Caudate nucleus (tissue), 63 donors: ENCODE measurements at places on chromosomes 1 and 21.

DNA sequence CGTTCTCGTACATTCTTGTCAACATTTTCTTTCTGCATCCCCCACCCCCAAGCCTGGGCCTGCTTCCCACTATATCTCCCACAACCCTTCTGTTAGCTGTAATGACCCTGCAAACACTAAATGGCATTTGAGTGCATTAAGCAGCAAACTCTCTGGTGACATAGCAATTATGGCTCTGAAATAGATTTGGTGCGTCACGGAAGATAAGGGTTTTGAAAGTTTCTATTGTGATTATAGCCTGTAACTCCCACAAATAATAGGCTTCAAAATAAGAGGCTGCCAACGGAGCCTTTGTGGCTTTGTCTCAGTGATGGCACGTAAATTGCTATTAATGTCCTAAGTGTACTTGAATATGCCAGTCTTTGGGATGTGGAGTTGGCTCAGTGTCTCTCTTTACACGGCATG, 277.6 kb downstream of the PBX1 start:
- no peak for DNase-seq

GRCh38 chr1:115168026-115168425, 78.7 kb upstream of the TSPAN2 start:
- no peak for DNase-seq

DNA sequence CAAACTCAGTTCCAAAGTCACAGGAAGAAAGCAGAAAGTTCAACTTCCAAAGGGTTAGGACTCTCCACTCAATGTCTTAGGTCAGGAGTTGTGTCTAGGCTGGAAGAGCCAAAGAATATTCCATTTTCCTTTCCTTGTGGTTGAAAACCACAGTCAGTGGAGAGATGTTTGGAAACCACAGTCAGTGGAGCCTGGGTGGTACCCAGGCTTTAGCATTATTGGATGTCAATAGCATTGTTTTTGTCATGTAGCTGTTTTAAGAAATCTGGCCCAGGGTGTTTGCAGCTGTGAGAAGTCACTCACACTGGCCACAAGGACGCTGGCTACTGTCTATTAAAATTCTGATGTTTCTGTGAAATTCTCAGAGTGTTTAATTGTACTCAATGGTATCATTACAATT, 11.7 kb downstream of the ATF3 start:
- DNase-seq, result no peak

DNA sequence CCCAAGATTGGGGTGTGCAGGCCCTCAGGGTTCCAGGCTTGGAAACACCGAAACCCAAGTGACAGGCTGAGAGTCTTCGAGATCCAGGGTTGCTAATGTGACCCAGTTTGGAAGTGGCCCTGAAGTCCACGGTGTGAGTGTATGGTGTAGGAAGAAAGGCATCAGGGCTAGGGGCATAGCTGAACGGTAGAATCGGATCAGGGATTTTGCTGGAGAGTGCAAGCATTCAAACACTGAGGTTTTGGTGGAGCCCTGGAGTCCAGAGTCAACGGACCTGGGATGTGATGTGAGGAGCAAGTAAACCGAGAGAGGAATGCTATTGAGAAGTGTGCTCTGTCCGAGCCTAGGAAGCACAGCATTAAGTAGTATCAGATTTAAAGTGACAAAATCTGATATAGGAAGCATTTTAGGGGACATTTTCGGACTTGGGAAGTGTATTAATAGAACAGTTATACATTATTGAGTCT, 958 bp downstream of the NFYC start:
- DNase-seq, result peak; percentile 56

GRCh38 chr1:31373056-31373896, at the start of gene FABP3:
Gene FABP3 (minus strand): TSS chr1:31373076. CDS start chr1:31373014, 62 bp downstream.
- peak; percentile 65 for DNase-seq

- DNase-seq, result no peak
Measured at GRCh38 chr1:14487671-14488070, 110.8 kb upstream of the KAZN start.

DNA sequence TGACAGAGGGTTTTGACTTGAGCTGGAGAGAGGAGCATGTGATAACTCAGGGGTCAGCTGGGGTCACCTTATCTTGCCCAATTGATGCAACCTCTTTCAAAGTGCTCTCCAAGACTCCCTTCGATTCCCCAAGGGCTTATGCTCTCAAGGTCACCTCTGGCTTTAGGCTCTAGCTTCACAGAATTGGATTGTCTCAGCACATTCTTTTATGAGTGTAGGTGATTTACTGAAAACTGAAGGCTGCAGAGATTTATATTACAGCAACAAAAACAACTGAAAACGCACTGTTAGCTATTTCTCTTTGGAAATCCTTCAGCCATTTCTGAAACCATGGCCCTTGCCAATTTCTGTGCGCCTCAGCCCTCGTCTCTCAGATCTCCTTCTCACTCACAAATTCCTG, 34.5 kb upstream of the MAP1LC3C start:
- DNase-seq, result no peak

- DNase-seq, result no peak
Measured at GRCh38 chr1:70856201-70856600, 191.4 kb downstream of the PTGER3 start.

DNA sequence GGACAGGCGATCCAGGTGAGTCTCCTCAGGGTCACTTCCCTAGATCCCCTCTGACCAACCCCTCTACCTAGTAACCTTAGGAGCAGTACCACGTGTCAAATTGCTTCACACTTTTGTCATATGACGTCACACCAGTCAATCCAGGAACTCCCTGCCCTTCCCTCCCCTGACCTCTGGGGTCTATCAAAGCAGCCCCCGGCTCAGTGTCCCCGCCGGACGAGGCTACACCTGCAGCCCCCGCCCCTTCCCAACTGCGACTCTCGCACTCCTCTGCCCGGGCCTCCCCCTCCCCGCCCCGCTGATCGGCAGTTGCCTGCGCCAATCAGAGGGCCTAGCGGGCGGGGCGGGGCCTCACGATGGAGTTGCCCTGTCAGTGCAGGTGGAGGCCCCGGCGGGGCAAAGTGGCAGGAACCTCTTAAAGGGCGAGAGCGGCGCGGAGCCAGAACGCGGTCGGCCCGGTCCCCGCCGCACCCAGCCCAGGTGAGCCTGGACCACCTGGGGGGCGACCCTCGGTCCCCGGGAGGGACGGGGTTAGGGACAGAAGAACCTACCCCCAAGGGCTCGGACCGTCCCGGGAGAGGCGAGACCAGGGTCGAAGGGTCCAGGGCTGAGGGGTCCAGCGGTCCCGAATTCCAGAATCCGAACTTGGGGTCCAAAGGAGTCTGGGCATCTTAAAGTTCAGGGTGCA, 27.5 kb upstream of the EPB41 start:
- peak; percentile 38 for DNase-seq

- DNase-seq, result no peak
Measured at GRCh38 chr1:10649517-10650201, 146.8 kb downstream of the CASZ1 start.

DNA sequence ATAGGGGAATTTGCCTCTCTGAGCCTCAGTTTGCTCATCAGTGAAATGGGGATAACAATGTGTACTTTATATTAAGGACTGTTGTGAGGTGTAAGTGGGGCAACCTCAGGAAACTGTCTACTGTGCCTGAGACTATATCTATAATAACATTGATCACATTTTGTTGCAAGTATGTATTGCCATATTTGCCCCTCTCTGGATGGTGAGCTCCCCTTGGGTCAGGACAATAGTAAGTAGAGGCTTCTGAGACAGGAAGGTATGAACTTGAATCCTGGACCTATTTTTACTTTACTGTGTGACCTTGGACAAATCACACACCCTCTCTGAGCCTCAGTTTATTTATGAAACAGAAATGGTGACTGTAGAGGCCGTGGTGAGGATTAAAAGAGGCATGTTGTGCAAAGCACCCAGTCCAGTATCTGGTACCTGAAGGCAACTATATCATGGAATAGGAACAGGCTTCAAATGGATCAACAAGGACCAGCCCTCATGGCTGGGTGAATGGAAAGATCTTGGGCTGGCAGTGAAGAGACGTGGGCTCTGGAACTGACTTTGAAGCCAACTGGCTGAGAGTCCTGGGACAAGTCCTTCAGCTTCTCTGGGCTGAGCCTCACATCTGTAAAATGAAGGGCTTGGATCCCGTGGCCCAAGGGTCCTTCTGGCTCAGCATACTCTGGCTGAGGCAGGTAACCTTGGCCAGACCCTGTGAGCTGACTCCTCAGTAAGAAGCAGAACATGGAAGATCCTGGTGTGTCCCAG, 35.0 kb upstream of the ID3 start:
- no peak for DNase-seq

GRCh38 chr1:202315576-202316168, 26.1 kb downstream of the UBE2T start:
- peak; percentile 64 for DNase-seq

DNA sequence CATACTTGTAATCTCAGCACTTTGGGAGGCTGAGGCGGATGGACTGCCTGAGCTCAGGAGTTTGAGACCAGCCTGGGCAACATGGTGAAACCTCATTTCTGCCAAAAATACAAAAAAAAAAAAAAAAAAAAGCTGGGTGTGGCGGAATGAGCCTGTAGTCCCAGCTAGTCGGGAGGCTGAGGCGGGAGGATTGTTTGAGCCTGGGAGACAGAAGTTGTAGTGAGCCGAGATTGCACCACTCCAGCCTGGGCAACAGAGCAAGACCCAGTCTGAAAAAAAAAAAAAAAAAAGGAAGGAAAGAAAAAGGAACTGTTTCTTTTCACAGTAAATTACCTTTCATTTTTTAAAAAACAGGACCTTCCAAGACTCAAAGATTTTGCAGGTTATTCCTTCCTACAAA, 29.5 kb downstream of the LIN9 start:
- DNase-seq, result no peak

GRCh38 chr1:215181518-215181917, 99.0 kb downstream of the KCNK2 start:
- DNase-seq, result no peak

- DNase-seq, result no peak
Measured at GRCh38 chr1:41749991-41750745, 168.6 kb downstream of the HIVEP3 start.

- DNase-seq, result no peak
Measured at GRCh38 chr1:20470194-20470593, 15.8 kb downstream of the CAMK2N1 start.

GRCh38 chr1:72911656-72912055, 629.3 kb upstream of the NEGR1 start:
- no peak for DNase-seq

- no peak for DNase-seq
Measured at GRCh38 chr1:230032516-230033281, 34.3 kb upstream of the GALNT2 start.

DNA sequence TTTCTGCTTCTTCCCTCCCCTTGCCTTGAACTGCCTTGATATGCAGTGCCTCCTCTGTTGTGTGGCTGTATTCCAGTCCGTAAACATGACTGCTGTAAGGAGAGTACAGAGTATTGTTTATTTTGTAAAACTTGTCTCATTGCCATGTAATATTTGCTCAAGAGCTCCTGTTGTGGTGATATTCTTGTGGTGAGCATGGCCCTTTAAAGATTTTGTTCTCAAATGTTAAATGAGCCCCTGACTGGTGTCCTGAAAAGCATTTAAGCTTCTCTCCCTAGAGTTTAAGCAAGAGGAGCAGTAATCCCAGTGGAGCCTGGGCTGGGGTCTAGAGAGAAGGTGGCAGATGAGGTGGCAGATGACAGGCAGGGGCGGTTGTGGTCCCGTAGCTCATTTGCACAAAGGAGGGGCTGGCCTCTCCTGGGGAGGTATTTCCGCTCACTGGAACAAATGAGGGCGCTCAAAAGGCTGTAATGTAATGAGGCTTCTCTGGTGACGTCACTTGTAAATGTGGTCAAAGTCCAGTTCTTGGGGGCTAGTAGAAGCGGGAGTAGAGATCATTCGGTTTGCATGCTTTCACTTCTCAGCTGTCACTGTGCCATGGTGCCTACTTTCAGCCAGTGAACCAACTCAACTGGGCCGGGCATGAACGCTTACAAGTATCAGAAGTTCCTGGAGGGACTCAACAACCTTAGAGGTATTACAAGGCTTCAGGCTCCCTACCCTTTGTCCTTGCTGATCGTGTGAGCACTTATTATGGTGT, 46.0 kb upstream of the MACF1 start:
- DNase-seq, result no peak

GRCh38 chr1:89587729-89588161, 45.2 kb upstream of the LRRC8C start:
- no peak for DNase-seq

- no peak for DNase-seq
Measured at GRCh38 chr1:201614262-201615015, 75.5 kb downstream of the NAV1 start.

GRCh38 chr1:157996433-157996832, 3.0 kb downstream of the KIRREL1 start:
- no peak for DNase-seq

GRCh38 chr1:202268032-202268431, 73.7 kb downstream of the UBE2T start:
- DNase-seq, result no peak

GRCh38 chr1:154910851-154911250, 25.7 kb downstream of the PMVK start:
- DNase-seq, result no peak

DNA sequence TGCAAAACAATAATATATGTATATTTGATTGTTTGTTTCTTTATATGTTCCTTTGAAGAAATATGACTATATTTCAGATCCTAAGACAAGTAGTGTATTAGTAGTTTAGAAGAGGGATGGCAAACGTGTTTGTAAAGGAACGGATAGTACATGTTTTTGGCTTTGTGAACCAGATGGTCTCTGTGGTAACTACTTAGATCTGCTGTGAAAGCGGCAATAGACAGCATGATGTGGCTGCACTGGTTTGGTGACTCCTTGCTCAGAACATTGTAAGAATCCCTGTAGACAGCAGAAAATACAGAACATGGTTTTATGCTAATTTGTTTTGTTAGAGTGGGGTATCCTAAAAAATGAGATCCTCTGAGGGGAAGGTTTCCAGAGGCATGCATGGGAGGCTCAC, 3.1 kb downstream of the ACADM start:
- DNase-seq, result no peak
